ENCODE measurements at places on chromosomes 1 and 21.
A peak's percentile ranks its signal among the peaks of the same experiment; 100 is the strongest.

- no peak for DNase-seq
These were observed 109.5 kb upstream of the NFIA start for GRCh38 chr1:60972841-60973364.

DNA sequence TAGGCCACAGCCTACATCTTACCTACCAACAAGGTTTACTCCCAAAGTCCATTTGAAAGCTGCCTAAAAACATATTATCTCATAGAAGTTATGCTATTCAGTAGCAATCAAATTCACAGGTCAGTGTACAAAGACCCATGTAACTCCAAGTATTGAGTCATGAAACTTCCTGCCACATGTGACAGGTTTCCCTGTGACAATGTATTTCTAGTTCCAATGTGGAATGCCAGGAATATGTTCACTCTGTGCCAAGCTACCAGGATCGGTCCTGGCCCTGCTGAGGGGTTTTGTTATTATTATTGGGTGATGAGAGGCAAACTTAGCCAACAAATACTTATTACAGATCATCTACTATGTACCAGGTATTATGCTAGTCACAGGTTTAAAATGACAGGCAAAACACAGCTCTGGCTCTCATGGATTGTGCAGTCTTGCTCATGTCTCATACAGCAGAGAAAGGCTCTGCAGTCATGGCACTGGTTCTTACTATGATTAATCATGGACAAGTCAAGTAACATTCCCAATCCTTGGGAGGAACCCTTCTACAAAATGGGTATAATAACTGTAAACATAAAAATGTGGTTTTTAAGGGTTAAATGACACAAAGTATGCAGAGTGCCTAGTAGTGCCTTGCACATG is 22.5 kb downstream of the DPH5 start:
- no peak for DNase-seq

DNA sequence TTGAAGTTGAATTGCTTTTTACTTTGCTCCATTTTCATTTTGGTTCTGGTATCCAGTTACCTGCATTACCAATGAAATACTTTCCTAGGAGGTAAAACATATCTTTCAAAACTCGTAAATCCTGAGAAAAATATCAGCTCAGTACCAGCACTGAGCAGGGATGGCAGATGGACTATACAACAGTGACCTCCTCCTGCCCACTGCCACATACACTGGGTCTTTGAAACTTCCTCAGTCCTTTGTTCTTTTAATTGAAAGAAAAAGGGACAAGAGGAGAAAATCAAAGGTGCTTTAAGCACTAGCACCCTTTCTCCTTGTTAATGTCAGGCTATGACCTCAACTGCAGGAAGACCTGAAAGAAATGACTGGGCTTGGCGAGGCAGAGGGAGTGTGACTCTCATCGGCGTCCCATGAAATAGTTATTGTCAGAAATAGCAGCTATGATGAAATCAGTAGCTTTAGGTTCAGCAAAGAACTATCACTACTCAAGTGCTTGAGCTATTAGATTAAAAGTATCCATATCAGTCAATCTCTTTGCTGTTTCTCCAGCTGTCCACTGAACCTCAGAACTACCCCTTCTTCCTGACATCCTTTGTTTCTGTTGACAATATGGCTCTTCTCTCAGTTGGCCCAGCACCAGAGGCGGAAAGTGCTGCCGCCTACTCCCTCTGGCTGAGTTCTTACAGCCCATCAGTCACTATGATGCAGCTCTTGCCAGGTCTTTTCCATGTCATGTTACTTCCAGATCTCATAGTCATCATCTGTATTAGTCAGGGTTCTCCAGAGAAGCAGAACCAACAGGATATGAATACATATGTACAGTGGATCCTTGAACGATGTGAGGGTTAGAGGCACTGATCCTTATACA is 207.0 kb upstream of the MAP1LC3C start:
- no peak for DNase-seq

DNA sequence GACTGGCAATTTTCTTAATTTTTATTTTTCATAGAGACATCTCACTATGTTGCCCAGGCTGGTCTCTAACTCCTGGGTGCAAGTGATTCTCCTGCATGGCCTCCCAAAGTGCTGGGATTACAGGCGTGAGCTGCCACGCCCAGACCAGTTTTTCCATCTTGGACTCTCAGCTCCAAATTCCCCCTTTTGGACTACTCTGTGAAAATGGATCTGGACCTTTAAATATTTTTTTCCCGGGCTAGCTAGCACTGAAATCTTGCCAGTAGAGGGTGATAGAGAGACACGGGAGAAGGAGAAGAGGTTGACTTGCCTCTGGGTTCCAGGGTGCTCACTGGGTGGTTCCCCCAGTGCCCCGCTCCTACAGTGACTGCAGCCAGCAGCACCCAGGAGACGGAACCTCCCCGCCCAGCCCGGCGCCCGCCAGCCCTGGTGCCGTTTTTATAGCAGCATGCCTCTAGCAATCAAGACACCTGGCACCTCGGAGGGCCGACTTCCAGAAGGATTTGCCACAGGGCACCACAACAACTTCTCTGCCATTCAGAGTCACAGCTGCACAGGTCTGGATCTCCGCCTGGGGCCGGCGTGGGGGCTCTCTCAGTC is 34.7 kb upstream of the SCCPDH start:
- peak; percentile 31 for DNase-seq

DNA sequence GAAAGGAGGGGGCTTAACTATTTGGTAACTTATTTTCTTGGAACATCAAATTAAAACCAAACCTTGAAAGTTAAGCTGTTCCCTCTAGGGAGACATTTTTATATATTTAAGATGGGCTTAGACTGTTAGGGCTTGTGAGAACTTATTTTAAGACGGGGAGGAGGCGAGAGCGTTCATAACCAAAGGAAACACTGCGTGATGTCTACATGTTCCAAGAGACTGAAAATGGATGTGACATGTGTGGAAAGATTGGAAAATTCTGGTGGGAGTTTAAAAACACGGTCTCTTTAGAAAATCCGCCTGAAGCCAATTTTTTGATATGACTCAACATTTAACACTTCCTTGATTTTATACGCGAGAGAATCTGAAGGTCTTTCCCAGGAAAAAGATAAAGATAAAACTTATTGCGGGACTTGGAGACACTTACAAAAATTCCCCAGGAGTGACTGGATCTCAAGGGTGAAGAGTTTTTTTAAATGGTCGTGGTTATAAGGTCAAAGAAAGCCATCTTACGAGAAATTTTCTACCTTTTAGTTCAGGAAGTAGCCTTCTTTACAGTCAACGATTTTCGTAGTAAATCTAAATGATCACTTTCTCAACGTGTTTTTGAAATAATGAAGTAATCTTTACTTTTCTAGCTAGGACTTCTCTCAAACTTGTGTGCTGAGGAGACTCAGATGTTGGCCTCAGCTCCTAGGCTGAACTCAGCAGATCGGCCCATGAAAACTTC is 828 bp downstream of the PNRC2 start:
- DNase-seq: no peak

- DNase-seq: no peak
These were observed 66.1 kb downstream of the PLXNA2 start for GRCh38 chr1:208178091-208178529.

DNA sequence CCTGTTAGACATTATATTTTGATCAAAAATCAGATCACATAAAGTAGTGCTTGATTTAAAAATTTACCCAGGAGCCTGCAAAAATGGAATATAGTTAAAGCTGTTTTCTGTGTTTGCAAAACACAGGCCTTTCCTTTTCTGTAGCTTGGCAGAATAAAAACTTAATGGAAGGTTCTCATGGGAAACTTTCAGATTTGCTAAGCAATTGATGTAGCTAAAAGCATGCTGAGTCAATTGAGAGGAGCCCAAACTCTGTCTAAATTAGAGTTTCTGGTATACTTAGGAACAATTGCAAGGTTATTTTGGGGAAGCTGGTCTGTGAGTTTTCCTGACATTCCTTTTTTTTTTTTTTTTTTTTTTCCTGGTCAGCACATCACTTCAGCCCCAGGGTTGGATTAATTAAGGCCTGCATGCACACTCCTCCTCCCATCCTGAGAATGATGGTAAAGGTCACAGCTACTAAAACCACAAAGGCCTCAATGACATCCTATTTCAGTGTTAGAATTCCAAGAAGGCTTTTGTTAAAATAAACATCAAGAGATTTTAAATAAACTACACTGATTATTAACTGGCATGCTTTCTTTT is 608.7 kb downstream of the PLPP3 start:
- no peak for DNase-seq

- DNase-seq: no peak
These were observed 19.9 kb upstream of the SRSF4 start for GRCh38 chr1:29201595-29202051.

DNA sequence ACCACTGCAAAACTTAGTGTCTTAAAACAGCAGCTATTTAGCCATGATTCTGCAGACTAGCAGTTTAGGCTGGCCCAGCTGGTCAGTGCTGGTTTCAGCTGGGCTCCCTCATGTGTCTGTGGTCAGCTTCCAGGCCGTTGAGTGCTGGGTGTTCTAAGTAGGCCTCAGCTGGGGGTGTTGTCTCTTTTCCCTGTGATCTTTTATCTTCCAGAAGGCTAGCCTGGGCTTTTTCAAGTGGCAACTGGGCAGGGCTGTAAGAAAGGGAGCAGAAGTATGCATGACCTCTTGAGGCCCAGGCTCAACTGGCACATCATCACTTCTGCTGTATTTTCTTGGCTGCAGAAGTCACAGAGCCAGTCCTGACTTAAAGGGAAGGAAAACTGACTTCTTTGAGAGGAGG is 136.1 kb downstream of the KIF26B start:
- no peak for DNase-seq

DNA sequence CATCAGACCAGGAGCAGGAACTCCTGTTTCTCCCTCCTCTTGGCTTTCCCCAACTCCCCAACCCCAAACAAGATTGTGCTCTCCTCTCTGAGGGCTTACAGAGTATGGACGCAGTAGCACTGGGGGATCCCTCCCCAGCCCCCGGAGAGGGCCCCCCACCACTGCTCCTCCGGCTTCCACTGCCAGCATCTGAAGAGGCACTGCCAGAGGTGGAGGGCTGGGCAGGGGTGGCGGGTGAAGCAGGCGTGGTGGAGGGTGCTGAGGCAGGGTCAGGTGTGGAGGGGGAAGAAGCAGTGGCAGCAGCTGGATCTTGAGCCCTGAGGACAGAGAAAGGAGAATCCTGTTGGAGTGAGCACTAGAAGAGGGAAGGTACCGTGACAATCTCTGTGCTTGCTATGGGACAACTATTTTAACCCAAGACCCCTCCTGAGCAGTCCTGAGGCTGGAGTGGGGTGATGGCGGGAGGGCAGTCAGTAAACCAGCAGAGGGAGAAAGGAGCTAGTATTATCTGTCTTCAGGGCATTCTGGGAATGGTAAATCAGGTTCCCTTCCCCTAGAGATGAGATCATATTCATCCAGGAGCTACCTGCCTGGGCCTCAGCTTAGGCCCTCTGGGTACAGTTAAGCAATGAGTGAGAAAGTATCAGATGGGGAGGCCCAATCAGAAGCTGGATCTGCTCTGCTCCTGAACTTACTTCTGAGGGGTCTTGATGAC is 2.4 kb downstream of the UBQLN4 start:
- no peak for DNase-seq

DNA sequence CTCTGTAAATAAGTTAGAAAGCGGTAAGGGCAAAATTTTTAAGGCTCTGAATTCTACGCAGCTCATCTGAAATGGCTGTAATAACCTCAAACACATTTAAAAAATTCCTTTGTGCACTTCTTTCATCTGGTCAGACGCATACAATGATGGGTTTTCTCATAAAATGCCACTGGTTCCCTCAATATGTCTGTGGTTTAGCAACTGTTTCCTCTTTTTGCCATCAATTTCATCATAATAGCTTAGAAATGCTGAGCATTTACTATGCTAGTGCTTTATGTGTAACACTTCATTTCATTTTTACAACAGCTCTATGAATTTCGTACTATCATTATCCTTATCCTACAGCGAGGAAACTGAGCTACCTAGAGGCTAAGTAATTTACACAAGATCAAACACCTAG is 35.3 kb upstream of the DMRTA2 start:
- DNase-seq: no peak

DNA sequence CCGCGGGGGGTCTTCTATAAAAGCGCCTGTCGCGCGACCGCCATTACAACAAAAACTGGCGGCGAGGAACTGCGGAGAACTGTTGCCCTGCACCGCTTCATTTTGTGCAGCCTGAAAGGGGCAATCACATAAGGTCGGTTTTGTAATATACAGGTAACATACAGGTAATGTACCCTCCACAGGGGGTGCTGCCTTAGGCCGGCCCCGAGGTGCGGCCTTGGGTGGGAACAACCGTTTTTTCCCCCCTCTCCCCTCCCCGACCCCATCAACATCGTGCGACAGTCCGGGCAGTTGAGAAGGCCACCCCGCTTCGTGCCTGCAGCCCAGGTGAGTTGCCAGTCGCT is at the start of gene BRDT:
TSS of gene BRDT (plus strand) at position 46 of the 344 bp plus-strand sequence. CDS start 13,354 bp downstream, outside the sequence.
- DNase-seq: no peak

DNA sequence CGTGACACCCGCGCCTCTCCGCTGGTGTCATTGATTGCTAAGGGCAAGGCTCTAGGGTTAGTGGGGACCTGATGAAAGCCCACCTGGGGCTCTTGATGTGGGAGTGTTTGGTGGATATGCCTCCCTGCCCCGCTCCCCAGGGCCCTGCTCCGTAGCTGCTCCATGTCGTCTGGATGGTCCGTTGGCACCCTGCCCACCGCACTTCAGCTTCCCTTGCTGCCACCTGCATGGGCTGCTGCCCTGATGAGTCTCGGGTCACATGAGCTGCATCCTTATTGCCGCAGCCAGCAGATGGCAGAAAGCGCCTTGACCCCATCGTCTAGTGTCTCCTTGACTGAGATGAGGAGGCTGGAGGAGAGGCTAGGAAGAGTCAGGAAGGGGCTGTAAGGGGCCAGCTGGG is 439.4 kb downstream of the CAMTA1 start:
- DNase-seq: no peak

GRCh38 chr1:50605186-50605875 is 182.1 kb upstream of the DMRTA2 start:
- no peak for DNase-seq

Data from stimulated activated CD4-positive, alpha-beta T cell treated with anti-CD3 and anti-CD28 coated beads, Interleukin-12 subunit alpha, Interleukin-12 subunit beta, amount 100 ng/mL, for 24 hours (primary cell).